Large intestine (tissue), 12 donors: ENCODE measurements at places on chromosomes 7 and 10.

DNA sequence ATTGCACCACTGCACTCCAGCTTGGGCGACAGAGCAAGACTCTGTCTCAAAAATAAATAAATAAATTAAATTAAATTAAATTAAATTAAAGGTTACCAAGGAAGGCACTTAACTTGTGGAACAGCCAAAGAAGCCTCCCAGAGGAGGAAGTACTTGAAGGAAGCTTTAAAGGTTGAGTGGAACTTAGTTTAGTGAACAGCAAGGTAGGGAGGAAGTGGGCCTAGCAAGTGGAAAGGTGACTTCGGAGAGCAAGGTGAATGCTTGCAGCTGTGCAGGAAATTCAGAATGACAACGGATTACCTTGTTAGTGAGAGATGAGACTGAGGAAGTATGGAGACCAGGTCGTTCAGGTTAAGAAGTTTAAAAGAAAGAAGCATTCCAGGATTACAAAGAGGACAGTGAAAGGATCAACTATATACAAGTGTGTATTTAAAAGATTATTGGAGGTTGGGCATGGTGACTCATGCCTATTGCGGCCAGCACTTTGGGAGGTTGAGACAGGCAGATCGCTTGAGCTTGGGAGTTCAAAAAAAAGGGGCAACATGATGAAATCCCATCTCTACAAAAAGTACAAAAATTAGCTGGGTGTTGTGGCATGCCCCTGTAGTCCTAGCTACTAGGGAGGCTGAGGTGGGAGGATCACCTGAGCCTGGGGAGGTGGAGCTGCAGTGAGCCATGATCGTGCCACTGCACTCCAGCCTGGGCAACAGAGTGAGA is 12.8 kb upstream of the RPEL1 start:
- DNase-seq = no peak

DNA sequence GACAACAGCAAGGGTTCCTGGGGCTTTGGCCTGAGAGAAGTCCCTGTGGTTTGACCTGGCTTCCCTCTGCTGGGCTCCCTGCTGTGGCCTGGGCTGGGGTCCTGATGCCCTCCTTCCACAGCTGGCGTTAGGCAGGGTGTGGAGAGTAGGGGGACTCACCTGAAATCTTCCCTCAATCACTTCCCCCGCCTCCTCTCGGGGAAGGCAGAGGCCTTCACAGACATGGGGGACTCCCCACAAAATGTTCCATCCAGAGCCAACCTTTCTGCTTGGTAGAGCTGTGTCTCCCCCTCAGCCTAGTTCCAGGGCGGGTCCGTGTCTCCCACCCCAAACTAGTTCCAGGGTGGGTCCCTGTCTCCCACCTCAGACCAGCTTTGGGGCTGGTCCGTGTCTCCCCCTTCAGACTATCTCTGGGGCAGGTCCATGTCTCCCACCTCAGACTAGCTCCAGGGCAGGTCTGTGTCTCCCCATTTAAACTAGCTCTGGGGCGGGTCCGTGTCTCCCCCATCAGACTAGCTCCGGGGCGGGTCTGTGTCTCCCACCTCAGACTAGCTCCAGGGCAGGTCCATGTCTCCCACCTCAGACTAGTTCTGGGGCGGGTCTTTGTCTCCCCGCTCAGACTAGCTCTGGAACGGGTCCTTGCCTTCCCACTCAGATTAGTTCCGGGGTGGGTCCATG is 2.2 kb downstream of the PVRIG start:
- DNase-seq = no peak

DNA sequence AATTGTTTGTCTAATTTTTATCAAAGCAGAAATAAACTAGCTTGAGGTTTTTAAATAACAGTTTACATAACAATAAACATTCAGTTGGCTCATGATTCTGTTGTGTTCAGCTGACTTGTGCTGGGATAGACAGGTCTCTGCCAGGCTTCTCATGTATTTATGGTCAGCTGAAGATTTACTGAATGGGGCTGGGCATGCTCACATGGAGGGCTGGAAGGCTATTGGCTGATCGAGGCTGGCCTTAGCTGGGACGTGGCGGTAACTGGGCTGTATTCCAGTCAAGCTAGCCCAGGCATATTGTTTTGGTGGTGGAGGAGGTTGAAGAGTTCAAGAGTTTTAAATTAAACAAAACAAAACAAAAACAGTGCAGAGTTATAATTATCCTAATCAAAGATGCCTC is 251.0 kb upstream of the MTPN start:
- no peak for DNase-seq

DNA sequence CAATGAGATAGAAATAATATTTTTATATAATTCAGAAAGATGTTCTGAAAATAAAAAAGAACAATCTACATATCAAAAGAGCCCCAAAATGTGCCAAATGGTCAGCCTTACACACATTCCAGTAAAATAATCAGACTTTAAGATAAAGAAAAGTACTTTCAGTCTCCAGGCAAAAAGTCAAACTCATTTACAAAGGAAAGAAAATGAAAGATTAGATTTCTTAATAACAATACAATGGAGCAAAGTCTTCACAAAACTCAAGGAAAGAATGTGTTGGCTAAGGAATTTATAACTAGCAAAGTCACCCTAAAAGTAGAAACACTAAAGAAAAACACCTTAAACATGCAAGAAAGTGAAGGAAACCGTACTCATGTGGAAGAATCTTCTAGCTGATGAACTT is 16.6 kb downstream of the RTKN2 start:
- no peak for DNase-seq

DNA sequence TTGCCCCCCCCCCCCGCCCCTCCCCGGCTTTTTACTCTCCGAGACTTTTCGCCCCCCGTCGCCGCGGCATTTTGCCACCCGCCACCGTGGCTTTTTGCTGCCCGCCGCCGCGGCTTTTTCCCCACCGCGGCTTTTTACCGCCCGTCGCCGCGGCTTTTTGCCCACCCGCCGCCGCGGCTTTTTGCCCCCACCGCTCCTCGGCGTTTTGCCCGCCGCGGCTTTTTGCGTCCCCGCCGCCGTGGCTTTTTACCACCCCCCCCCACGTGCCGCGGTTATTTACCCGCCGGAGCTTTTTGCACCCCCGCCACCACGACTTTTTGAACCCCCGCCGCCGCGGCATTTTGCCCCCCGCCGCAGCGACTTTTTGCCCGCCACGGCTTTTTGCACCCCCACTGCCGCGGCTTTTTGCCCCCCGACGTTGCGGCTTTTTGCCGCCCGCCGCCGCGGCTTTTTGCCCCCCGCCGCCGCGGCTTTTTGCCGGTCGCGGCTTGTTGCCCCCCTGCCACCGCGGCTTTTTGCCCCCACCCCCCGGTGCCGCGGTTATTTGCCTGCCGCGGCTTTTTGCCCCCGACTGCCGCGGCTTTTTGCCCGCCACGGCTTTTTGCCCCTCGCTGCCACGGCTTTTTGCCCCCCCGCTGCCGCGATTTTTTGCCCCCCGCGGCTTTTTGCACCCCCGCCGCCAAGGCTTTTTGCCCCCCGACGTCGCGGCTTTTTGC is 461.1 kb downstream of the ZNF33B start:
- no peak for DNase-seq
